ENCODE measurements at places on chromosomes 11 and 22.

DNA sequence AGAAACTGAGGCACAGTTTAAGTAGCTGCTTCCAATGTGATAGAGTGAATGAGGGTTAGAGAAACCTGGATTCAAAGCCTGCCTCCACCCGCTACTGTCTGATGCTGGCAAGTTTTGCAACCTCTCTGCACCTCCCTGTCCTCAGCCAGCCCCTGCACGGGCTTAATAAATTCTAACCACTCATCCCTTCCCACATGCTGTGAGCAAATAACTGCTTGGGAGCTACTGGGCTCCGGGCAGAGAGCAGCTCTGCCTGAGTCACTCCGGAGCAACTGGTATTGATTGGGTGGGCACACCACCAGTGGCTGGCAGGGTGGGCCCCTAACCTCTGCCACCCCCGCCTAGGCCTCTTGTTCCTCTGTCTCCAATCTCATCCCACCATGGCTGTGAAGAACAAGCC, 104.3 kb upstream of the SYT13 start:
- DNase-seq, result no peak

- peak; percentile 1 for DNase-seq
Observed at GRCh38 chr22:49427341-49427740, 400.3 kb downstream of the BRD1 start.

- no peak for DNase-seq
Observed at GRCh38 chr11:8242118-8242475, 21.6 kb downstream of the LMO1 start.

DNA sequence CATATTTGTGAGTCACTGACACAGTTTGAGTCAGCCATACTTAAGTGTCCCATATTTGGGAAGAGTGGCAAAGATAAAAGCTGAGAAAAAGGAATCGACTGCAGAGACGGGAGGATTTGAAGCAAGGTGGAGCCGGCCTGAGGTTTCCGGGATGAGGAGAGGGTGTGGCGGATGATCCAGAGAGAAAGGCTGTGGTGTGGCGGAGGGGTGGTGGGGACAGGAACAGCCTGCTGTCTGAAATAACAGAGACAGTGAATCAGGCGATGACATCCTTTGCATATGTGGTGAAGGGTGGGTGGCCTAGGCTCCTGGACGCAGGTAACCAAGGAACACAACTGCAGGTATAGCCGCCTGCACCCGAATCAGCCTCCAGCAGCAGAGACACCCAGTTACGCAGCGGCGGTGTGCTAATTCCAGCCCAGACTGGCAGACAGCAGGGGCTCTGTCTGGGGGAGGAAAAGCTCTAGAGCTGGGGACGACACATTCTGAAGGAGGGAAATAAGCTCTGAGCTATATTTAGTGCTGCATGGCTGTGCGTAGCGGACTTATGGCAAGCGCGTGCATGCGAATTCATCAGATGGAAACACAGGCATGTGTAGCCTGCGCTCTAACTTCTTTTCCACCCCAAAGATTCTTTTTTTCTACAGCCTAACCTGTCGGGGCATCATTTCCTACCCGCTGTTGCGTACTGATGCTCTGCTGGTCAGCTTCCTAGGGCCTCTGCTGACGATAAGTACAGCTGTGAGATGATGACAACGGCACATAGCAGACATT, 62.7 kb upstream of the BARX2 start:
- peak; percentile 47 for DNase-seq

DNA sequence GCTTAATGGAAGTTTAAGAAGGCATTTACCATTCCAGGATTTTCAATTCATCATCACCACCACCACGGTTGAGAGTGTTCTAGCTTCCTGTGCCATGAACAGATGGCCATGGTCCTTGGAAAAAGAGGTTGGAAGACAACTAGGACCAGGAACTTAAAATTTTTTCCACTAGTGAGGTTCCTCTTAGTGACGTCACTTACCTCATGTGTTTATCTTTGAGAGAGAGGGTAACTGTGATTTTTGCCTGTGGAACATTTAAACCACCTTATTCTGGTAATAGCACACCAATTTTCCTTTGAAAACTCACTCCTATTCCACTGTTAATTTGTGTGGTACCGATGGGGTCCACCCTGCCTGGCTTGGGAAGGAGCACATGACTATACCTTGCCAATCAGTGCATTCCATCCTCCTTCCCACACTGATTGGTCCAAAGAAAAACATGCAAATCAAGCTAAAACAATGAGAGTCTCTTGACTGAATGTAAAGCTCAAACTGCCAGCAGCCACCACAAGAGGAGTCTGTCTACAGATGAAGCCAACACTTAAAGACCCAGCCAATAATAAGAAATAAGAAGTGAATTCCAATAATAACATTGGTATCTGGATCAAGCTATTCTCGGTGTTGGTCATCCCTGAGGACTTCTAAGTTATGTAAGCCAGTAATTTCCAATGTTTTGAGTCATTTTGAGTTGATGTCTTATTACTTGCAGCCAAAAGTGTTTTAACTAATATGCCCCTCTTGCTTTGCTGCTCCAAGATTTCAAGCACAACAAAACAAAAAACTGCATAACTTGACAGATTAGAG, 111.8 kb downstream of the MPPED2 start:
- DNase-seq, result no peak

DNA sequence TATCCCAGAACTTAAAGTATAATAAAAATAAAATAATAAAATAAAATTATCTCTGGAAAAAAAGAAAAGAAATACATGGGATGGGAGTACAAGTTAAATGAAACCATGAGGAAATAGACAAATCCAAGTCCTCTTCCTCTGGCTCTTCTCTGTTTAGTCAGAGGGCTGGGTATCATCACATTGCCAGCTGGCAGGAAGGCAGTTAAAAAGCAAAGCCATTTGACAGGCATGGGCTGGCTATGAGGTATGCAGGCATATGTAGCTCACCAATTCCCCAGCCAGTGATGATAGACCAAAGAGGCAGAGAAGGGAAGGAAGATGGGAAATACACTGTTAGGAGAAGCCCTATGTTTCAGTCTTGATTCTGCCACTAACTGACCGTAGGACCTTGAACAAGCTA, 6.5 kb downstream of the LYVE1 start:
- DNase-seq, result no peak

- DNase-seq, result no peak
Observed at GRCh38 chr11:57100638-57101331, 81.0 kb upstream of the LRRC55 start.

Data from femur (tissue), 1 donor.